GOT3 (cell line): ENCODE measurements at places on chromosomes 2 and 18.

GRCh38 chr2:85694052-85695025 is at the start of gene GNLY:
Gene GNLY (plus strand): TSS chr2:85694358. CDS start chr2:85694419, 61 bp downstream.
- DNase-seq = no peak

DNA sequence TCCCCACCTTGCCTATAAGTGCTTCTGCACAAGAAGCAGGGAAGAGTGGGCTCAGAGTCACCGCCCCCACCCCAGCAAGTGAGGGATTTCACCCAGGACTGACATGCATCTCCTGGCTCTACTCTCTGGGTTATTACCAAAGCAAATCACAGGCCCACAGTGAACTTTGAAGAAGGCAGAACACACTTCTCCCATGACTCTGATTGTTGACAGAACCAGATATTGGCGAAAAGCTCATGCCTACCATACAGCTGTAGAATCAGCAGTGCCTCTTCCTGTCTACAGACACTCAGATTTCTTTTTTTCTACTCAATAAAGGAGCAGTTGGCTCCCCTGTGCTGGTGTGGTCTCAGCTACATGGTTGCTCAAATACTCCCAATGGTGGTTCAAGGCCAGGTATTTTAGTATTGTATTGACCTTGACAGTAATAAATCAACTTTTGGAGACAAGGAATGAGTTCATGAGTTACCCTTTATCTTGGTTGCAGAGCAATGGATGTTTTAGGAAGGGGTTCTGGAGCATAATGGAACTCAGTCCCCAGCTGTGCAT is 512.9 kb upstream of the ID2 start:
- DNase-seq = no peak

GRCh38 chr2:235217846-235218245 is 266.0 kb downstream of the SH3BP4 start:
- DNase-seq = no peak

DNA sequence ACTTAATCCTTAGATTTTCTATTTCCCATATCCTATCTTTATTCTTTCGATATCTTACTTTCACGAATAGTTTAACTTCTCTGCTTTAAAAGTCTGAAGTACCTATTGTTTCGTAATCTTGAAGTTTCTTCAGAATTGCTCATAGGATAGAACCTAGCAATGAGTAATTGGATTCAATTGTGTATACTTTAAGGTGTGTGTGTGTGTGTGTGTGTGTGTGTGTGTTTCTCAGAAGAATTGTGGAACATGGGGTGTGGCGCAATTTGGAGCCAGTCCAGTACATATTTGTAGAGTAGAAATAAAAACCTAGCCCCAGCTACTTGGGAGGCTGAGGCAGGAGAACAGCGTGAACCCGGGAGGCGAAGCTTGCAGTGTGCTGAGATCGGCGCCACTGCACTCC is 897.6 kb downstream of the BCL11A start:
- DNase-seq = no peak

DNA sequence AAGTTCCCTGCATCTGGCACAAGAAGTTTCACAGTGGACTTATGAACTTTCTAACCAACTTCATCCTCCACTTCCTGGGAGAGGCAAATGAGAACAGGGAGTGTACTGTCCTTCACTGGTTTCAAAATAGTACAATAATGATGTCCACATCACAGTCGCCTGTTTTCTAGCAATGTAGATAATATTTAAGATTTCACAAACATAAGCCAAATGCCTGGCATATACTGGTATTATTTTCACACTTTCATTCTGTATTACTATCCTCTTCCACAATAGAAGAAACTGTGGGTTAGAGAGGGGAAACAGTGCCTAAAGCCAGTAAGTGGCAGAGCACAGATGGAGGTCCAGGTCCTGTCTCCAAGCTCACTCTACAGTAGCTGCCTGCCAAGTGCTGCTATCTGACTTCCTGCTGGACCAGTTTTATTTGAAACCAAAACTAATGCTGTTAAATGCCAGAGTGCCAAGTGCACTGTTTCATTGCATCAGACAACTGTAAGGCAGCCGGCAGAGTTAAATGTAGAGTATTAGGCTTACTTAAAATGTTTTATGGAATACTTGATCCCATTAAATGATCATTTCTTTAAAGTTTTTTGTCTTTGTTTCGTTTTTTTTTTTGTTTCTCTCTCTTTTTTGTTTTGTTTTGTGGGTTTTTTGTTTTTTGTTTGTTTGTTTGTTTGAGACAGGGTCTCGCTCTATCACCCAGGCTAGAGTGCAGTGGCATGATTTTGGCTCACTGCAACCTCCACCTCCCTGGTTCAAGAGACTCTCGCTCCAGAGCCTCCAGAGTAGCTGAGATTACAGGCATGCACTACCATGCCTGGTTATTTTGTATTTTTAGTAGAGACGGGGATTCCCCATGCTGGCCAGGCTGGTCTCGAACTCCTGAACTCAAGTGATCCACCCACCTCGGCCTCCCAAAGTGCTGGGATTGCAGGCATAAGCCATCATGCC is 15.1 kb downstream of the COBLL1 start:
- no peak for DNase-seq

DNA sequence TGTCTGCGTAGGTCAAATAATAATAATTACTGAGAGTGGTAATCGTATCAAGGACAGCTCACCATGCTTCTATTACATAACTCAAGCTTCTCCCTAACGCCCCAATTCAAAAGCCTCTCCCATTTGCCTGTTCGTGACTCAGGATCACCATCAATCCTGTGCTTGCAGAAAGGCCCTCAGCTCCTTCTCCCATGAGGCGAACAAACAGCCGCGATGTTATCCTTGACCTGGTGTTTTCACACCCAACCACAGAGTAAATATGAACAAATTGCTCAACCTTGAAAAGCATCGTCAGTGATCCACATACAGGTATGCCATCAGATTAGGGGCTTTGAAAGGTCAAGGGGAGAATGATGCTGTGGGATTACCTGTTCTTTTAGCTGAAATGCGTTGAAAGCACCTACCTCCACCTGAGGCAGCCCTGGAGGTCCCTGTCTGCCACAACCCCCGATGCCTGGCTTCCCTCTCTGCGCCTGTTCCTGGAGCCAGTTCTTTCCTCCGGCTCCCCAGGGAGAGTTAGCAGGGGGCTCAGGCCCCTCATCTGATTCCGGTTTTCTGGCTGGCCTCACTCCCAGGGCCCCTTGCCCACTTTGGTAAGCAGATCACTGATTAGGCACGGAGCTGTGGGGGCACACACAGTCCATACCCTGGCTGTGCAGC is 39.1 kb upstream of the ODC1 start:
- DNase-seq = no peak
